ENCODE measurements at places on chromosomes 1 and 21.

DNA sequence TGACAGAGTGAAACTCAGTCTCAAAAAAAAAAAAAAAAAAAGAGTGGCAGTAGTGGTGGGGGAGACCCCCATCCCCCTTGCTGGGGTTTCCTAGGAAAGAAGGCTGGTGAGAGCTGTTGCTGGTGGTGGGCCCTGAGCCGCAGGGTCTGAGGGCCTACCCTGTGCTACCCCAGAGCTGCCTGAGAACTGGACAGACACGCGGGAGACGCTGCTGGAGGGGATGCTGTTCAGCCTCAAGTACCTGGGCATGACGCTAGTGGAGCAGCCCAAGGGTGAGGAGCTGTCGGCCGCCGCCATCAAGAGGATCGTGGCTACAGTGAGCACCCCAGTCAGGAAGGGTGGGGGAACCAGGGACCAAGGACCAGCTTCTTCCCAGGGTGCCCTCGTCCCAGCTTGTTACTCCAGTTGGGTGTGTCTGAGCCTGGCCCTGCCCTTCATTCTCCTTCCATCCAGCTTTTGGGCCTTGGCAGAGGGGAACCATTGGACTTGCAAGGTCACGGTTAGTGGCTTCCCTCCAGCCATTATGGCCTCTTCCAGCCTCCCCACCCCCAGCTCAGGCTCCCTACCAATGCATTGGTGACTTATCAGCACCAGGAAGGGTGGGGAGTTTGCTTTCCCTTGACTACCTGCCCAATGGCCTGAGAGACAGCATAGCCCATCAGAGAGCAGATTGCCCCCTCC lies 10.5 kb downstream of the LDLRAP1 start:
- no peak for DNase-seq

GRCh38 chr1:213326281-213327016 lies 275.4 kb downstream of the RPS6KC1 start:
- DNase-seq = no peak

DNA sequence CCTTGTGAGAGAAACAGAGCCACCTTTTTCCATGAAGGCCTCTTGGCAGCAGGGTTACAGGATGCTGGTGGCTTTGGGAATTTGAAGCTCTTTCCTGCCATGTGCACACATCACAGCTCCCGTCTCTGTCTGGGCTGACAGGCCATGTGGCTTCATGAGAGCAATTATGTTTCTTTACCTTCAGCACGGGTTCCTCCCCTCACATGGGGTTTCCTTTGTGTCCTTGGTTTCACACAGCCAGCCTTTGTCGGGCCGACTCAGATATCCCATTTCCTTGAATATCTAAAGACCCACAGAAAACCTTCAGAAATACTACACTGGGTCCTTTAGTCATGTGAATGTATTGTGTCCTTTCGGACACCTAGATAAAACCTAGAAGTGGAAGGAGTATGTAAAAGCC lies 7.1 kb downstream of the CLIC6 start:
- no peak for DNase-seq

GRCh38 chr1:150484431-150484830 lies 2.8 kb upstream of the TARS2 start:
- DNase-seq = no peak

DNA sequence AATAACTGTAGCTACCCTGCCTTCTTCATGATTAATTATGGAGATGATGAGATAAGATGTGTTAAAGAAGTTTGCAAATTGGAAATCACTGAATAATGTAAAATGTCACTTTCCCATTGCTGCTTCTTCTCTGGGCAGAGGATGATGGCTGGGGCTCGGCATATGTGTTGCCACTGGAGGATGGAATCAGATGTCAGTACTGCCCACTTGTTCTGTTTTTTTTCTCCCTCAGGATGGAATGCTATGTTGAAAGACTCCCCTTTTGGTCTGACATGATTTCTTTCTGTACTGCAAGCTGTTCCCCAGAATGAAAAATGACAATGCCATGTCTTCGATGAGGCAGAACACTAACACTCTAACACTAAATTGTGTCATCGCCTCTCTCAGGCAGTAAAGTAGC lies 373.9 kb upstream of the SPAG17 start:
- no peak for DNase-seq

DNA sequence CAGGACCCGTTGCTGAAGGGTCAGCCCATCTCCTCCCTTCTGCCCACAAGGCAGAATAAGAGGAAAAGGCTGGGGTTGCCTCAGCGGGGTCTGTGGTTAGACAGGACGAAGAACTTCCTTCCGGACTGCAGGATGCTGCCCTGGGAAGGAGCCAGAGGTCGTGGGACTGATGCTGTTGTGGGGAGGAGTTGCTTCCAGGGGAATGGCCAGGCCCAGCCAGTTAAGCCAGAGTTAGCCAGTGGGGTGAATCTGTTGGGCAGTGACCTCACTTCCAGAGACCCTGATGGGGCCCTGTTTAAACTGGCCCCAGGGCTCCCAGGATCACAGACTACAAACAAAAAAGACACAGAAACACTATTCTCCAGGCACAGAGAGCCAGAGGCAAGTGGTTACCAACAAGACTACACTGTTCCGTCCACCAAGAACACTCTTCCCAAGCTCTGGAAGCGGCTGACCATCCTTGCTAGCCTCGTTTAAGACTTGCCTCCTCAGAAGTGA lies 13.0 kb downstream of the FAM229A start:
- DNase-seq = no peak

GRCh38 chr1:190665045-190665444 lies 187.4 kb upstream of the BRINP3 start:
- no peak for DNase-seq

- no peak for DNase-seq
Measured at GRCh38 chr1:224740685-224741052, 124.6 kb downstream of the CNIH3 start.

DNA sequence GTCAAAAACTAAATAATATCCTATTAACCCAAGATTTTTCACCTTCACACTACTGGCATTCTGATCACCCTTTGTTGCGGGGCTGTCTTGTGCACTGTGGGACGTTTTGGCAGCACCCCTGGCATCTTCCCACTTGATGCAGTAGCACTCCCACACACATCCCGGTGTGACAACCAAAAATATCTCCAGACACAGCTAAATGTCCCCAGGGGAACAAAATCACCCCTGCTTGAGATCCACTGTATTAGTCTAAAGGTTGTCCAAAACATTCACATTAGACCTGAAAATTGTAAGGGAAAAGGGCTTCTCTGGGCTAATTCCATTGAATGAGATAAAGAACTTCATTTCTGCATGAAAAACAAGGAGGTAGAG lies 37.8 kb downstream of the PLEKHO1 start:
- DNase-seq = no peak

DNA sequence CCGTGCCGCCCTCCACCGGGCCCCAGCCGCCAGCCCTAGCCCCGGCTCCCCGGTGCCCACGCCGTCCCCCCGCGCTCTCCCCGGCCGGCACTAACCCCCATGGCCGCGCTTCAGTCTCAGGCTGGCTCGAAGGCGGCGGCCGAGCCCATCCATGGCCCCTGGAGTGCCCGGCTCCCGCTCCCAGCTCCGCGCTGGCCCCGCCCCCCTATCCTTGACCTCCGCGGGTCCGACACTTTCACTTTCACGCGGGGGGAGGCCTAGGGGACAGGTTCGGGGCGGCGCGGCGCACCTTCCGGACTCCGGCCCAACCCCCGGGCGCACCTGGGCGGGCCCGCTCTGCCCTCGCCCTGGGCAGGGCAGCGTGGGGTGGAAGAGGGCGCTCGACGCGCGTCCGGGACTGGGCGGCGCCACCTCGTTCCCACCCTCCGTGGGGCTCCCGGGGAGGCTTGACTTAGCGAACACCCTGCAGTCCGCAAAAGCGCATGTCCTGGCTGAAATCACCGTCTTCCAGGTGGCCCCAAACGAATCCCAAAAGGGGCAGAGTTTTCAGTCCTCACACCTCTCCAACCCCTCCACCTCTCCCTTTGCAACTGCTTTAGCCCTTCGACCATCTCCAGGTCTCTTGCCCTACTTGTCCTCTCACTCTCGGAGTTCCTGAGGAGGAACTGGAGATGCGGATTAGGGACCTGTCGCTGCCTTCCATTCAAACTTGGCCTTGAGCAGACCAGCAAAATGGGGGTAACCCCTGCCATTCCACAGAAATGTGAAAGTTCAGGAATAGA lies 3.9 kb upstream of the DENND2D start:
- peak; percentile 91 for DNase-seq

DNA sequence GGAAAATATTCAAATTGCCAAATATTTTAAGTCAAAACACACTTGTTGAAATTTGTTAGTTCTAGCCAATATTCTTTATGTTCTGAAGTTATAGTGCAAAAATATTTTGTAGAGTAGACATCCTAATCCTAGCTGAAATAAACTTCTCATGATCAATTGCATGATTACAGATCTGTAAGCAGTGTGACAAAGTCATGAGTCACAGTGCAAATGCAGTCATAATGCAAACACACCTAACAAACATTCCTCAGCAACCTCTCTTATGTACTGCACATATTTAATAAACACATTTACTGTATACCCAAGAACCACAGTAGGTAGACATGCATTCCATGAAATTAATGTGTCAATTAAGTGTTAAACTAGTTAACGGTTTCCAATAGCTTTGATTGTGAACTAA lies 1857.4 kb downstream of the NCAM2 start:
- DNase-seq = no peak

- no peak for DNase-seq
Measured at GRCh38 chr1:184843732-184844495, 89.3 kb upstream of the EDEM3 start.

DNA sequence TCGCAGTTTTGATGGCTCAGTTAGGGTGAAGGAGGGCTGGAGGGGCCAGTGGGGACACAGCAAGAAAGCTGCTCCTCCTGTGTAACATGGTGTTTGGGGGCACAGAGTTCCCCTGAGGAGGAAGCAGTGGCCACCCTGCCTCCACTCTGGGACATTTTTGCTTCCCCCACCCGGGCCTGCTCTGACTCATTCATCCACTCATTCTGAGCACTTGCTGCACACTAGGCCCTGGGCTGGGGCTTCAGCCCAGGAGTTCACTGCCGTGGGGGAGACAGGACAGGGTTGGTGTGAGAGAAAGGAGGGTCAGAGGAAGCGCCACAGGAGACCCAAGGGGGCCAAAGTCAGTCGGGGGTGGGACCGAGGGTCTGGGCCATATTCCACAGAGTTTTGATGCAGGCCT lies 41.4 kb upstream of the ACOT11 start:
- no peak for DNase-seq

- DNase-seq = no peak
Measured at GRCh38 chr1:156612666-156613065, 6.5 kb upstream of the HAPLN2 start.

DNA sequence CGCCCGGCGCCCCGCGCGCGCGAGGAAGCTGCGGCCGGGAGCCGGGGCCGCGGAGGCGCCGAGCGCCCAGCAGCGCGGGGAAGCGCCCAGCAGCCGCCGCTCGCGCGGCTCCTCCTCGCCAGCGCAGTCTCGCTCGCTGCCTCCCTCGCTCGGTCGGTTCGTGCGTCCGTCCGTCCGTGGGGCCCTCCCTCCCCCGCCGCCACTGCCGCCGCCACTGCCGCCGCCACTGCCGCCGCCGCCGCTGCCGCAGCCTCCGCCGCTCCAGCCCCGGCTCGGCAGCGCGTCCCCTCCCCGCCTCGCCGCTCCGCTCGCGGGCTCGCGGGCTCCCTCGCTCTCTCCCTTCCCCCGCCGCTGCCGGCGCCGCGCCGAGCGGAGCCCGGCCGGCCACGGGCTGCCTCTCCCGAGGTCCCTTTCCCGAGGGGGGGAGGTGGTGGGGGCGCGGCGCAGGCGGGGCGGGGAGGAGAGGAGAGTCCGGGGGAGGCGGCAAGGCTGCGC lies at the start of gene KCND3:
KCND3 (minus strand) TSS at position 138 of the 495 bp plus-strand sequence.
- DNase-seq = peak; percentile 40

GRCh38 chr21:43298546-43299440 lies 128.1 kb downstream of the SIK1 start:
- DNase-seq = no peak

- no peak for DNase-seq
Measured at GRCh38 chr1:30886710-30887428, 21.7 kb downstream of the SDC3 start.

DNA sequence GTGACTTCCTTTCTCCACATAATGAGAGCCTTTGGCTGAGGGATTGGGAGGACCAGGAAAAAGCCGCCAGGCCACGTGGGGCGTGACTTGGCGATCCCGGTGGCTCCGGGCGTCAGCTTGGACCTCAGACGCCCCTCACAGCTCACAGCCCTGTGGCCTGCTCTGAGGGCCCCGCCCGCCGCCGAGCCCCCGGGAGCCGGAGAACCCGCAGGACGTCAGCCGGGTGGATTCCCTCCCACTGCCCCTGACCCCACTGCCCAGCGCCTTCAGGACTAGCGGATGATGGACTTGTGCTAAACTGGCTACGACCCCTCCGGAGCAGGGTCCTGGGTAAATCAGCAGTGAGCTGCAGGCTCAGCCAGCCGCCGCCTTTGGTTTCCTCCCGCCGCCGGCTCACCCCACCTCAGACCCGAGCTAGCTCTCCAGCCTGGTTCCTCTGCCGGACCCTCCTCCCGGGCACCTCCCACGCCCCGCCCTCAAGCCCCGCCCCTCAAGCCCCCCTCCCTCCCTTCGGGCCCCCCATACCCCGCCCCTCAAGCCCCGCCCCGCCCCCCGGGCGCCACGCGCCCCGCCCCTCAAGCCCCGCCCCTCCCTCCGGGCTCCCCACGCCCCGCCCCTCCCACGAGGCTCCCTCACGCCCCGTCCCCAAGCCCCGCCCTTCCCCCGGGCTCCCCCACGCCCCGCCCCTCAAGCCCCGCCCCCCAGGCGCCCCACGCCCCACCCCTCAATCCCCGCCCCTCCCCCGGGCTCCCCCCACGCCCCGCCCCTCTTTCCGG lies 10.0 kb upstream of the FAAP20 start:
- DNase-seq = peak; percentile 88

DNA sequence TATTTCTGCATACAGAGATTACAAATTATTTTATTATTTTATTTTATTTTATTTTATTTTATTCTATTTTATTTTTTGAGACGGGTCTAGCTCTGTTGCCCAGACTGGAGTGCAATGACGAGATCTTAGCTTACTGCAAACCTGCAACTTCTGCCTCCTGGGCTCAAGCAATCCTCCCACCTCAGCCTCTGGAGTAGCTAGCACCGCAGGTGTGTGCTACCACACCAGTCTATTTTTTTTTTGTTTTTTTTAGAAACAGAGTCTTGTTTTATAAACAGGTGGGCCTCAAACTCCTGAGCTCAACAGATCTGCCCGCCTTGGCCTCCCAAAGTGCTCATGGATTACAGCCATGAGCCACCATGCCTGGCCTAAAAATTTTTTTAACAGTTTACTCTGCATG lies 88.1 kb downstream of the PCP4 start:
- no peak for DNase-seq

GRCh38 chr1:116711263-116711840 lies 42.9 kb upstream of the CD2 start:
- no peak for DNase-seq

GRCh38 chr1:100883963-100884362 lies 10.7 kb downstream of the EXTL2 start:
- no peak for DNase-seq

- DNase-seq = no peak
Measured at GRCh38 chr1:198651650-198652400, 13.0 kb downstream of the PTPRC start.
